Renal cortical epithelial cell (primary cell): ENCODE measurements at places on chromosomes 5 and 9.
A peak's percentile ranks its signal among the peaks of the same experiment; 100 is the strongest.

- peak; percentile 43 for DNase-seq
Measured at GRCh38 chr9:105958587-105958986, 264.2 kb downstream of the TMEM38B start.

DNA sequence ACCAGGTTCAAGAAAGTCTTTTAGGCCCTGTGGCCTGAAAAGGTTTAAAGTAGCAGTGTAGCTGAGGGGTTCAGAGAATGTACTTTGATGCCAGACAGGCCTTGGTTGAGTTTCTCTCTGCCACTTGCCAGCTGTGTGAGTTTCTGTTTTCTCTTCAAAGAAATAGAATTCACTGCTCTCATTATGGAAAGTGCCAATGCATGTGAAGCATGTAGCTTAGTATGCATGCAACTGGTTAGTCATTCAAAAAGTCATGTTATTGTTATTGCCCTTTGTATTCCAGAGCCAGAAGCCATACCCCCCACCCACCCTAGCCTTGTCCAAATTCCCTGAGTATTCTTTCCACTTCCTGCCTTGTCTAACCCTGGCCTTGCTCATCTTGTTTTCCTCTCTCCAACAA, 101.7 kb downstream of the ADRB2 start:
- DNase-seq, result peak; percentile 54

DNA sequence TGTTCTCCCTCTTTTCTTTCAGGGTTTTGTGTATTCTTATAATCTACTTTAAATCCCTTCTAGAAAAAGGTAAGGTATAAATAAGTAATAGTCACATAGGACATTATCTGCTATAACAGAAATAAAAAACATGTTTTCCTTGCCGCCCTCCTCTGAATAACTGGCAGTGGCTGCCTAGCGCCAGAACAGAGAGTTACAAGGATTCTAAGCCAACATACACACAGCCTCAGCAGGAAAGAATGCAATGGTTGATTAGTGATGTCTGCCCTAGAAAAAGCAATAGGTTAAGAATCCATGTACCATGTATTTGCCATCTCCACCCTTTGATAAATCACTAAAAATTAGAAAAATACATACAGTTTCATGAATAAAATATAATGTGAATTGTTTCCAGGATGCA, 4.9 kb downstream of the MED27 start:
- no peak for DNase-seq

DNA sequence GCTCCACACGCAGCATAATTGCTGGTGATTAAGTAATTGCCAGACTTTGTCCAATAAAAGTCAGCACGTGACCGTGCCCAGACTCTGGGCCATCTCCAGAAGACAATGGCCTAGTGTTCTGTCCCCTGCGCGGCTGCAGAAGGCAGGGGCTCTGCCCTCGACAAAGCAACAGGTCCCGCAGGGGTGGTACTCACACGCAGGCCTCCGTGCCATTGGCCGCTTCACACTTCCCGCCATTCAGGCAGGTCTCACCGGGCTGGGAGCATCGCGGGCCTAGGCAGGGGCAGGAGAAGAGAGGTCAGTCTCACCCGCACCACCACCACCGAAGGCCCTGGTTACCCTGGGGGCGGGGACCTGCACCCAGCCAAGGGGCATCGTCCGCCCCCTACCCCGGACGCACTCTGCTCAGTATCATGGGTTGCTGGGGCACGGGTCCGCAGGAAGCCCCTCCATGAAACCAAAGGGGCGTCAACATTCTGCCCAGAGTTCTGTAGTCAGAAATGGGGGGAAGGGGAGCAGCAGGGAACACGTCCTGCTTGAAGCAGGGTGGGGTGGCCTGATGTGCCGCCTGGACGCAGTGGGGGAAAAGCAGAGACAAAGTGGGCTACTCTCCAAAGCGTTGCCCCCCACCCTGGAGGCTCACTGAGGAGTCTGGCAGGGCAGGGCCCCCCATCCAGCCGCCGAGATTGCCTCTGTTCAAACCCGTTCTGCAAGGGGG, 1.9 kb downstream of the NOTCH1 start:
- DNase-seq, result no peak

GRCh38 chr5:110460837-110461236, 265.6 kb downstream of the TMEM232 start:
- DNase-seq, result no peak

- no peak for DNase-seq
Measured at GRCh38 chr5:109743041-109743531, 53.4 kb downstream of the MAN2A1 start.
